Memory B cell (primary cell): ENCODE measurements at places on chromosomes 1 and 21.
A peak's percentile ranks its signal among the peaks of the same experiment; 100 is the strongest.

GRCh38 chr1:231844986-231845502, 218.5 kb downstream of the DISC1 start:
- no peak for DNase-seq
- H3K27me3 ChIP-seq: peaks cover 1% of the 10 kb centered on the region
- H3K27ac ChIP-seq: peak overlapping the region; percentile 7
- H3K36me3 ChIP-seq: no peaks in the 10 kb centered on the region
- peak overlapping the region; percentile 16 for H3K4me3 ChIP-seq

- DNase-seq: no peak
- peaks cover 26% of the 10 kb centered on the region for H3K36me3 ChIP-seq
- H3K4me1 ChIP-seq: peaks cover 2% of the 10 kb centered on the region
- H3K27me3 ChIP-seq: no peaks in the 10 kb centered on the region
Observed at GRCh38 chr1:222940095-222940494, 125.3 kb downstream of the DISP1 start.

DNA sequence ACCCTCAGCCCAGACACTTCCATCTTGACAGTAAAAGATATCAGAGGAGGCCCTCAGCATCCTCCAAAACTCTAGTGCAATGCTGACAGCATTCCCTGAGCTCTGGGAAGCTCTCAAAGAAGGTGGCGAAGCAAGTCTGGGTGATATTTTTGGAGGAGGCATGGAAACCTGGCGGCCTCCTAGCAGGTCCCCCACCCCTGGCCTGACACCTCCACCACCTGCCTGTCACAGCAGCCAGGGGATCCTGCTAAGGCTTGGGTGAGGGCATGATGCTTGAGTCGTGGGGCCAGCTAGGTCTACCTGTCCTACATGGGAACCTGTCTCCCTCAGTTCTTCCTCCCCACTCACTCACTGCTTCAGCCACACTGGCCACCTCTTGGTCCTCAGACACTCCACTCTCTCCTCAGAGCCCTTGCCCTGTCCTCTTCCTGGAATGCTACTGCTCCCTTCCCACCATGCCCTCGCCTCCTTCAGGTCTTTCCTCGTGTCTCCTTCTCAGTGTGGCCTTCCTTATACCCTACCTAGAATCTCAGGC, 8.5 kb downstream of the DHRS3 start:
- peaks cover 13% of the 10 kb centered on the region for H3K27me3 ChIP-seq
- no peaks in the 10 kb centered on the region for H3K4me1 ChIP-seq
- H3K36me3 ChIP-seq: no peaks in the 10 kb centered on the region
- DNase-seq: no peak
- H3K27ac ChIP-seq: no peak overlapping the region

DNA sequence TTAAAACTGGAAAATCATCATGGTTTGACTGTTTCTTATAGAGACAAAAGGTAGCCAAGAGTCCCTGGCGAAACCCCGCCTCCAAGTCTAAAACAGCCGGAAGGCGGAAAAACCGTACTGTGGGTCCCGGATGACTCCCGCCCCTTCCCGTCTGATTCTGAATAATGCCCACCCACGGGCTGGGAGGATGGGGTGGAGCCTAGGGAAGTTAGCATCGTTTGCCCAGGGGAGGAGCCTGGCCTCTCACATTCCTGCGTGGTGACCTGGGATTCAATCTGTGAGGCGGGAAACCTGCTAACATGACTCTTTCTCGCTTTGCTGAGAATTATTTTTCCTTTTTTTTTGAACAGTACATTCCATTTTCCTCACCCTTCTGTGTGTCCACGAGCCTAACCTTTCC, 124.9 kb downstream of the KCNK1 start:
- no peaks in the 10 kb centered on the region for H3K4me1 ChIP-seq
- H3K4me3 ChIP-seq: no peak overlapping the region
- no peak overlapping the region for H3K27ac ChIP-seq
- DNase-seq: no peak
- H3K36me3 ChIP-seq: no peaks in the 10 kb centered on the region
- H3K27me3 ChIP-seq: no peaks in the 10 kb centered on the region

- peaks cover 60% of the 10 kb centered on the region for H3K4me1 ChIP-seq
- peak overlapping the region; percentile 97 for H3K4me3 ChIP-seq
- H3K36me3 ChIP-seq: peaks cover 6% of the 10 kb centered on the region
- no peak for DNase-seq
- H3K27me3 ChIP-seq: no peaks in the 10 kb centered on the region
Observed at GRCh38 chr1:206685334-206685768, 646 bp downstream of the MAPKAPK2 start.

GRCh38 chr1:212161231-212161781, 123.9 kb upstream of the PPP2R5A start:
- DNase-seq: no peak
- H3K27me3 ChIP-seq: no peaks in the 10 kb centered on the region
- no peaks in the 10 kb centered on the region for H3K36me3 ChIP-seq
- peaks cover 3% of the 10 kb centered on the region for H3K4me1 ChIP-seq

DNA sequence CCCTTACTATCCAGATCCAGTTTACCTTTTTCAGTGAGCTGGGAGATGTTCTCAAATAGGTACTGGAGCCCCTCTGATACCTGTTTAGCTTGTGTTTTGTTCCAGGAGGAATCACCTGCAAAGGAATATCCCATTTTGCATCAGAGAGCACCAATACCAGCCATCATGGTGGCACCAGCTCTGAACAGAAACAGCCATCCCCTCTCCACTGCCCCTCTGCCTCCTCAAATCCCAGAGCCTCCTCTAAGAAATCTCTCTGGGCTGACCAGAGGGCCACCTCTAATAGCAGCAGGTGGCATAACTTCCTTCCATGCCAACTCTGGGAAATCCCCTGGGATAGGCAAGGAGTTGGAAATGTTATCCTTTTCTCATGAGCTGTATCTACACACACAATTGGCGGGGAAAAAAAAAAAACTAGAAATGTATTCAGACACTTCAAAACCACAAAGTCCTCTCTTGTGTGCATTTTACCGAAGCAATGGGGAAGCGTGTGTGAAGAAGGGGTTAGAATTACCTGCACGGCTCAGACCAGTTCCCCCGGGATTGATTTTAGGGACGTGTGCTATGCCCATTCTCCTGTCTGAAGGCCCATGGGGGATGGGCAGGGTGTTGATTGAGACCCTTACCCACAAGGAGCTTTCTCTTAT, 2.4 kb downstream of the PGLYRP4 start:
- H3K36me3 ChIP-seq: no peaks in the 10 kb centered on the region
- peaks cover 32% of the 10 kb centered on the region for H3K27me3 ChIP-seq
- H3K4me3 ChIP-seq: no peak overlapping the region
- DNase-seq: no peak
- peaks cover 23% of the 10 kb centered on the region for H3K4me1 ChIP-seq

DNA sequence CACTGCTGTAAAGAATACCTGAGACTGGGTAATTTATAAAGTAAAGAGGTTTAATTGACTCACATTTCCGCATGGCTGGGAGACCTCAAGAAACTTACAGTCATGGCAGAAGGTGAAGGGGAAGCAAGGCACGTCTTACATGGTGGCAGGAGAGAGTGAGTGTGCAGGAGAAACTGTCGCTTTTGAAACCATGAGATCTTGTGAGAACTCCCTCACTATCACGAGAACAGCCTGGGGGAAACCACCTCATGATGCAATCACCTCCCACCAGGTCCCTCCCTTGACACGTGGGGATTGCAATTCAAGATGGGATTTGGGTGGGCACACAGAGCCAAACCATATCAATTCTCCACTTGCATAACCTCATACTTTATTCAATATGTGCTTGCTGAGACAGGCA, 76.6 kb downstream of the GIPC2 start:
- H3K4me3 ChIP-seq: no peak overlapping the region
- H3K4me1 ChIP-seq: no peaks in the 10 kb centered on the region
- H3K27me3 ChIP-seq: peaks cover 3% of the 10 kb centered on the region

- no peak overlapping the region for H3K27ac ChIP-seq
- DNase-seq: no peak
- H3K4me3 ChIP-seq: no peak overlapping the region
- H3K27me3 ChIP-seq: peaks cover 5% of the 10 kb centered on the region
Observed at GRCh38 chr21:42080788-42081083, 9.6 kb downstream of the UMODL1 start.

DNA sequence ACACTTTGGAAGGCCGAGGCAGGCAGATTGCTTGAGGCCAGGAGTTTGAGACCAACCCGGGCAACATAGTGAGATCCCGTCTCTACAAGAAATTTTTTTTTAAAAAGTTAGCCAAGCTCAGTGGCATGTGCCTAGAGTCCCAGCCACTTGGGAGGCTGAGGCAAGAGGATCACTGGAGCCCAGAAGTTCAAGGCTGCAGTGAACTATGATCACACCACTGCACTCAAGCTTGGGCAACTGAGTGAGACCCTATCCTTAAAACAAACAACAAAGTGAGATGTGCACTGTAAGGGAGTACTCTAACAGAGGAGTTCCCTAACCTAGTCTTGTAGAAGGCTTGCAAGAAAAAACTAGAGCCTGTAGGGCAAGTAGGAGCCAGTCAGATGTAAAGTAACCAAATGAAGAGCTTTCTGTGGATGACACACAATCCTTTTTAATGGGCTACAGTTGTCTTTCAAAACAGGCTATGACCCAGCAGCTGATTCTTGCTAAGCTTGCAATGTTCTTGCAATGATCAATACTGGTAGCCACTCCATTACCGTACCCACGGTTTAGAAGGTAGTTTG, 38.0 kb upstream of the SRP9 start:
- H3K36me3 ChIP-seq: no peaks in the 10 kb centered on the region
- no peak overlapping the region for H3K4me3 ChIP-seq
- H3K27ac ChIP-seq: no peak overlapping the region

DNA sequence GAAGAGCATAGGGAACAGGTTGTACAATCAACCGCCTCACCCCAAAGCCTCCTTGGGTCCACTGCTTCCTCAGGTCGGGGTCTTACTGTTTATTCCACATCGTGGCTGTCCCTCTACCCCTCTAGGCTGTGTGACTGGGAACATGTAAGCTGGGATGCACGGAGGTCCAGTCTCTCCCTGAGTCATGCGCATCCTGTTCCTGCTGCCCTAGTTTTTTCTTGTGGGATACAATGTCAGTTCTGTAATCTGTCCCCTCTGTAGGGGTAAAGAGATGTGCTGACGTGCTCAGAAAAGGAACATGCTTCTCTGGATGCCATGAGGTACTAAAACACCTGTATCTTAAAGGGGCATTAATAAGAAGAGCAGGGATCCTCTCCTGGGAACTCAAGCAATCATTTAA, 66.2 kb downstream of the SLC45A1 start:
- peaks cover 15% of the 10 kb centered on the region for H3K36me3 ChIP-seq
- DNase-seq: no peak
- H3K4me3 ChIP-seq: peak overlapping the region; percentile 11
- peaks cover 43% of the 10 kb centered on the region for H3K4me1 ChIP-seq
- H3K27me3 ChIP-seq: no peaks in the 10 kb centered on the region
